Mucosa of gallbladder (tissue), 1 donor: ENCODE measurements at places on chromosomes 13 and 19. TPM values are rescaled to one million over a fixed set of nuclear protein-coding genes. Genes with fewer than 3 reads are reported as not detected.

DNA sequence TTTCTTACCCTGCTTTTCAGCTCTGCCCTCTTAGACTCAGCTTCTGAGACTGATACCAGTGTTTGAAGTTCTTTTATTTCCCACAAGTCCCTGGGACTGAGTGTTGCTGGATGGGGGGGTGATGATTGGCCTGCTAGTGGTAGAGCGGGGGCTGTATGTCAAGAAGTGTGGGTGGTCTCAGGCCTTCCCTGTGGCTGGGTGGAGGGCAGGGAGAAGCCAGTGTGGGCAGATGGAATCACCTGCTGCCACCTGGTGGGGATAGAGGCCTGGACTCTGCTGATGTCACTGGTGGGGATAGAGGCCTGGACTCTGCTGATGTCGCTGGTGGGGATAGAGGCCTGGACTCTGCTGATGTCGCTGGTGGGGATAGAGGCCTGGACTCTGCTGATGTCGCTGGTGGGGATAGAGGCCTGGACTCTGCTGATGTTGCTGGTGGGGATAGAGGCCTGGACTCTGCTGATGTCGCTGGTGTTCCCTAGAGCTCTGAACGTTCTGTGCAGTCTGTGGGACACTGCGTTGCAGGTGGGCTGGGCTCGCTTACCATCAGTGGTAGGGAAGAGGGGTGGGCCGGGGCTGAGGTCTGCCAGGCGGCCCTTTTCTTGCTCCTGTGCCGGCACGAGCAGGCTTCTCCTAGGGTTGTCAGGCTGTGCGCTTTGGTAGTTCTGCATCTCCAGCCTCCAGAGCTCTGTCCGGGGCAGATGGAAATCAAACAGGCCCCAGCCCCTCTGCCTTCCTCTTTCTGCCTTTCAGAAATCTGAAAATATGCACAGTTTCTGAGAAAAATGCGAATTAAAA is 101.3 kb downstream of the ARHGEF7 start:
- DNase-seq, result no peak

KANK3 gene
- 7.7 TPM for total RNA-seq

- DNase-seq, result no peak
Measured at GRCh38 chr13:113936166-113936965, 37.5 kb downstream of the C13orf46 start.

GRCh38 chr13:104318121-104318520 is 1251.9 kb upstream of the SLC10A2 start:
- DNase-seq, result no peak

ZNF550 gene
- 15.1 TPM for total RNA-seq

DNA sequence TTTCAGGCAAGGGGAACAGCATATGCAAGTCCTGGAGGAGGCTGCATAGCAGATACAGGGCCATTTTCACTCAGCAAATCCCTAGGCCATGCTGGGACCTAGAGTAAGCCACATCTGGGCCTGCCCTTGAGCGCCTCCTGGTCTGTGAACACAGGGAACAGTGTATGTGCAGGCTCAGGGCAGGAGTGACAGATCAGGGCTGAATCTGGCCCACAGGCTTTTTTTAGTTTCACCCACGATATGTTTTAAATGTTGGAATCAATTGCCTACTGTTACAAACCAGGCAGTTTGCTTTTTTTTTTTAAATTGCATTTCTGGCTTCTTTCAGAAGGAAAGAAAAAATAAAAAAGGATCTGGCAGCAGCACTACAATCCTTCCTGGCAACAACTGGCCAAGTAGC is 1.5 kb upstream of the TMEM145 start:
- no peak for DNase-seq

DNA sequence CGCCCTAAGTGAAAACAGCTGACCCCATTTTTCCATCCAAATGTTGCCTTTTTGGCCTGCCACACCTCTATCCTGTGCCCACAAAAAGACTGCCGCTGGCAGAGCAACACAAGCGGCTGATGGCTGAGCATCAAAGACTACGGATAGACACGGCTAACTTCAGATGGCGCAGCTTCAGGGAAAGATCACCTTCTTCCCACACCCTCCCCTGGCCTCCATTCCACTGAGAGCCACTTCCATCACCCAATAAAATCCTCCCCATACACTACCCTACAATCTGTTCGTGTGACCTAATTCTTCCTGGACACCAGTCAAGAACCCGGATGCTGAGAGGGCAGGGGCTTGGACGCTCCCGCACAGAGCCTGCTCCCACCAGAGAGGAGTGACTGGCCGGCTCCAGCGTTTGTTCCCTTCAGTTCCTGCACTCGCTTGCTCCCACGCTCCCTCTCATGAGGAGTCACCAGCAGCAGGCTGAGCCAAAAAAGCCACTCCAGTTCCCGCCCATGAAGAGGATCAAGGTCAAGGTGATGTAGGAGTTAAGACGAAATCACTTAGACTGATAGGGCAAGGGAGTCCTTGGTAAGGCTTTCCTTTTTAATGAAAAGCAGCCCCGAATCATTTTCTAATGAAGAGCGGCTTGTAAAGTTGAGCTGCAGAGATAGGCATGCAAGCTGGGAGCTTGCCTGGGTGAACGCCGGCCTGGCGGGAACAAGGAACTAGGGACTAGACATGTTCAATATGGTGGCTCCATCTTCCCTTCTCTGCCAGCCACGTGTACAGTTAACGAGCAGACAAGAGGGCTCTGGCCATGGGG is 35.7 kb downstream of the TSKS start:
- no peak for DNase-seq

IL27RA gene
- 5.6 TPM for total RNA-seq

PNMA8A gene
- 9.6 TPM for total RNA-seq

- DNase-seq, result no peak
Measured at GRCh38 chr13:31367410-31367809, 167.6 kb downstream of the B3GLCT start.
